Activated naive CD8-positive, alpha-beta T cell treated with anti-CD3 and anti-CD28 coated beads, Interleukin-2, amount 50 U/mL, for 24 hours (primary cell): ENCODE measurements at places on chromosomes 1 and 21.

DNA sequence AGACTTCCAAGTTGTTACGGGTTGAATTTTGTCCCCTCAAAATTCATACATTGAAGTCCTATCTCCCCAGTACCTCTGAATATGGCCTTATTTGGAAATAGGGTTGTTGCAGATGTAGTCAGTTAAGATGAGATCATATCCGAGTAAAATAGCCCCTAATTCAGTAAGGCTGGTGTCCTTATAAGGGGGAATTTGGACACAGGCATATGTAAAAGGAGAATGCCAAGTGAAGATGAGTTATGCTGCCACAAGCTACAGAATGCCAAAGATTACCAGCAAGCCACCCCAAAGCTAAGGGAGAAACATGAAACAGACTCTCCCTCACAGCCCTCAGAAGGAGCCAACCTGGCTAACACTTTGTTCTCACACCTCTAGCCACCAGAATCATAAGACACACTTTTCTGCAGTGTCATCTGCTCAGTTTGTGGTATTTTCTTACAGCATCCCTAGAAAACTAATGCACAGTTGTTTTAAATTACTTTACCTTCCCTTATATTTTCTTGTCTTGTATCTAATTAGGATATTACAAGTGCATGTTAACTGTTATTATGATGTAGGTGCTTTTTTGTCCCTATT, 43.3 kb upstream of the PRDX6 start:
- DNase-seq = no peak

DNA sequence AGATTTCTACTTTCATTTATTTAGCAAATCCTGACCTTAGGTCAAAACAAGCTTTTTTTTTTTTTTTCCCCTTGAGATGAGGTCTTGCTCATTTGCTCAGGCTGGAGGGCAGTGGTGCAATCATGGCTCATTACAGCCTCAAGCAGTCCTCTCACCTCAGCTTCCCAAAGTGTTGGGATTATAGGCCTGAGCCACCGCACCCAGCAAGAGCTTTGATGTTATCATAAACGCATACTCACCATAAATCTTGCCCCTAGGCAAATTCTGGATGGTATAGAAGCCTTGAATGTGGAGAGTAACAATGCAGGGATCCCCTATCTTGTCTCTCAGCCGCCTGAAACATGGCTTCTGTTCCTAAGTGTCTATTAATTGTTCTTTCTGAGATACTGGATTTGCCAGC, 24.8 kb upstream of the CLDN8 start:
- DNase-seq = no peak

- no peak for DNase-seq
Observed at GRCh38 chr1:77103486-77103885, 115.7 kb downstream of the PIGK start.

DNA sequence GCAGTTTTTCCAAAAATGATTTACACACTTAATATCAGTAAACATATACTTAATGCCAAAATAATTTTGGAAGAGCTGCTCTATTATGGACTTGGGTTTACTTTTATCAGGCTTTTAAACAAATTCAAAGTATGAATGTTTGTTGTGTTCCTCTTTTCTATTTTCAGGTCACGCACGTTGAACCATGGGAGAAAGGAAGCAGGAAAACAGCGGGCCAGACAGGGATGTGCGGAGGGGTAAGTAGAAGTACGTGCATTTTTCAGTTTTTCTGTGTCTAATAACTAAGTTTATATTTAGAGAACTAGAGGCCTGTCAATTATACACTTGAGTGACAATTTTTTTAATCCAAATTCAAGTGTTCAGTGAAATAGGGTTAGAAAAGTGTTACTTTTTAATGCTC, 3.4 kb downstream of the PRPF38B start:
- no peak for DNase-seq

DNA sequence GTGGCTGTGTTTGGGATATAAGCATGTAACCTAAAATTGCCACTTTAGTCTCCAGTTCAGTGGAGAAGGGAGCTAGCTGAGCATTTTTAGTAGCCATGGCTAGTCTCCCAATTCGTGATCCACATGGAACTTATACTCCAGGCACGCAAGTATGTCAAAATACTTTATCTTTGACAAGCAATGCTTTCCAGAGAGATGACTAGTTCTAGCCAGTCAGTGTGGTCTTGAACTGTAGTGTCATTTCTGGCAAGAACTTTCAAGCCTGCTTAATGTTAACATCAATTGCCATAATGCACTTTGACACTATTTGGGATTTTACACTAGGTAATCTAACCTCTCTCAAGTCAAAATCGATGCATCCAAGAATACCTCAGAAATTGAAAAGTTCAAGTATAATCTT, 660.0 kb downstream of the PTPRC start:
- no peak for DNase-seq

DNA sequence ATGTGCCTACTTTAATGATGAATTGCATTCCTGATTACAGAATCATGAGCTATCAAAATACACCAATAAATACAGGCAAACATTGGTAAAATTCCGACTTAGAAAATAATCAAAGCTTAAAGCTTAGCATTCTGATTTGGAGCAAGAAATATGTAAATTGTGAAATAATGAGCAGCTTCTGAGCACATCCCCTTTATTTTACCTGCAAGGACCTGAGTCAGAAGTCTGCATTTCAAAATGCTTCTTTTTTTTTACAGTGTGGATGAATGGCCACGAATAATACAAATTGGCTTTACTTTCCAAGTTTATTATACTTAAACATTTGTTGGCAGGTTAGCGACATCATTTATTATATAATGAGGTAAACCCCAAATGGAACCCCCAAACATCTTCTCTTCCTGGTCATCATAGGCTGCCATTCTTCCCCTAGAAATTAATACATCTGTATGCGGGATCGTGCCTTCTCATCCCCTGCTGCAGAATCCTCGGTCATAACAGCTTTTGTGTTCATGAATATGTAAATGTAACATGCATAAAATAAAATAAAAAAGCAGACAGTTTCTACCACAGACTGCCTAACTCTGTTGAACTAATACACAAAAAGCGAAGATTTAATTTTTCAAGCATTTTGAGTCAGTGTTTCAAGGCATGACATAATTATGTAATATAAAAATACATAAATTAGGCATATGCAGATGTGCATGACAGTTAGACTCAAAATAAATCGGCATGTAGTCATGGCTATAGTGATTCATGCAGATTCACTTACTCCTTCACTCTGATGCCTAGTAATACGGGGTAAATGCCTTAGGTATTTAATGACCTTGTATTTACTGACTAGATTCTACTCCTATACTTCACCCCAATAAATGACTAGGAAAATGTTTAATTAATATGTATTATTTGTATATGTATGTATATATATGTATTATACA, 339.7 kb downstream of the USP25 start:
- DNase-seq = no peak

DNA sequence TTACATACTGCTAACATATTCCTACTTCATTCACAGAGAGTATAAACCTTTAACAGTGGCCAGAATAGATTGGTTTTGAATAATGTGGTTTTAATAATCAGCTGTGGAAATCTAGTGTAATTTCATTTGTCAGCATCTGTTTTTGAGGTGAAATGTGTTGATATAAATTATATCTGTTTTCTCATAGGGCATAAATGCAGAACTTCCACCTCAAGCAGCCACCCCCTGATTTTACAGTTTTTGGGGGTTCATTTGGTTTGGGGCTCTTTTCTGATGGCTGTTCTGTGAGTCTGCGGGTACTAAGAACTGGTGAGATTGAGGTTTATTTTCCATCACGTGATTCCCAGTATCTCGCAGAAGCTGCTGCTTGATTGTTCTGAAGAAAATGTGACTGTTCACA, 23.2 kb downstream of the EDARADD start:
- DNase-seq = no peak

GRCh38 chr21:41965461-41966013, 11.7 kb upstream of the C2CD2 start:
- DNase-seq = no peak

- no peak for DNase-seq
Observed at GRCh38 chr21:35091496-35091895, 42.4 kb upstream of the RUNX1 start.

DNA sequence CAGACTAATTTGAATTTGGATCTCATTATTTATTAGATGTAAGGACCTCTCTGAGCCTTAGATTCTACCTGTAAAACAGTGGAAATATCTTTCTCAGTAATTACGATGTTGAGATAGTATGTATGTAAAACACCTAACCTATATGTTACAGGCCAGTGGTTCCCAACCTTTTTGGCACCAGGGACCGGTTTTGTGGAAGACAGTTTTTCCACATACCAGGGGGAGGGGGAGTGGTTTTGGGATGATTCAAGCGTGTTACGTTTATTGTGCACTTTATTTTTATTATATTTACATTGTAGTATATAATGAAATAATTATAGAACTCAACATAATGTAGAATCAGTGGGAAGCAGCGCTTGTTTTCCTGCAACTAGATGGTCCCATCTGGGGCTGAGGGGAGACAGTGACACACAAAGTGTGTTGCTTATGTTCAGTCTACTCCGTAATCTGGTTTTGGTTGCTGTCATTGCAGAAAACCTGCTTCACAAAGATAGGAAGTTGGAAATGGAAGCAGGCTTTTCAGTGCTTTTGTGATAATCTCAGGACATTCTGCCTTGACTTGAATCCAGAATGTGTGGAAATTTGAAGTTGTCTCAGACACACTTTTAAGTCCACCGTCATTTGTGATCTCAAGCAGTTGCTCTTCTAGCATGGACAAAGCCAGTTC, 12.8 kb downstream of the XPR1 start:
- DNase-seq = no peak

GRCh38 chr21:34192646-34193285, 119.4 kb downstream of the MRPS6 start:
- no peak for DNase-seq

DNA sequence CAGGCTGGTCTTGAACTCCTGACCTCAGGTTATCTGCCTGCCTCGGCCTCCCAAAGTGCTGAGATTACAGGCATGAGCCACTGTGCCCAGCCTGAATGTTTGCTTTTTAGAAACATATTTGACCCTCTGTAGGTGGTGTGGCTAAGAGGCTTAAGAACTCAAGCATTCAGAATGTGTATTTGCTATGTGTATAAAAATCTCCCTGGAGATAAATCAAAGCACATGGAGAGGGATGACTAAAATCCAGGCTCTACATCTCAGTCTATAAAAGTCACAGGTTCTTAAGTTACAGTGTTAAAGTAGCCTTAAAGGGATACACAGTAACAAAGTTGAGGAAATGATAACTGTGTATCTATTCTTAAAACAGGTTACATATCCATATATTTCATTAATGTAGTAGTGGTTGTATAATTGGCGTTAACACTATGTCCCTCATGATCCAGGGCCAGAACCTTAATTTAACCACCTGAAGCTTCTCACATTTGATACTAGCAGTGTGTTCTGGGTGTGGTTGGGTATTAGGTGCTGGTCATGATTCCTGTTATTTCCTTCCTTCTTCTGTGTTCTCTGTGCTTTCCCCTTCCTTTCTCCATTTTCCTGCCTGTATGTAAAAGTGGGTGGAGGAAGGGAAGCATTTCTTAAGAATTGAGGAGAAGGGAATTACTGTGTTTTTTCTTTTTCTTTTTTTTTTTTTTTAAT, 16.2 kb downstream of the GIPC2 start:
- DNase-seq = no peak

GRCh38 chr1:192442736-192443135, 125.9 kb downstream of the RGS21 start:
- no peak for DNase-seq

DNA sequence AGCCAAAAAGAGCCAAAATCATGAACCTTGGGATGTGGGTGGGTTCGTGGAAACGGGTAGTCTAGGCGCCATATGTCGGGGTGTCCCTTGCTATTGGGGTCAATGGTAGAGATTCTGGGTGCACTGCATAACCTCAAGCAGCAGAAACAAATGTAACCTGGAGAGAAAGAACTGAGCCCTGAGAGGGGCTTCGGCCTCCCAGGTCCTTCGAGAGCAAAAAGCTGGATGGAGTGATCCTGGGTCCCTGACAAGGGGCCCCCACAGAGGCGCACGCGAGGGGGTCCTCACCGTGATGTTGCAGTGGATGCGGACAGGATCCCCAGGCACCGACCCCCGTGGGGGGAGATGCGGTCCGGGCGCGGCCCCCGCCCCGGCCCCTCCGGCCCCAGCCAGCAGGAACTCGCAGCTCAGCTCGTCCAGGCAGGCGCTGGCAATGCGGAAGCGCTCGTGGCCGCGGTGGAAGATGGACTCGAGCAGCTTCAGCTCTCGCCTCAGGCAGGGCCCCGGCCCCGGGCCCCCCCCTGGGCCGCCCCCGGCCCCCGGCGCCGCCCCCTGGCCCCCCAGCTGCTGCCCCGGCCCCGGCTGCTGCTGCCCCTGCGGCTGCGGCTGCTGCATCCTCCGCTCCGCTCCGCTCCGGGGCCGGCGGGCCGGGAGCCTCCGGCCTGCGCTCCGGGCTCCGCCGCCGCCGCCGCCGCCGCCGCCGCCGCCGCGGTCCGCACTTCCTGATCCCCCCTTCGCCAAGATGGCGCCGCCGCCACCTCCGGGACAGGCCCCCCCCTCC, at the start of gene UBE2Q1:
UBE2Q1 (minus strand) TSS at position 724 of the 781 bp plus-strand sequence; CDS start at position 615, 109 bp downstream.
- peak; percentile 42 for DNase-seq

GRCh38 chr1:40651138-40651857, 14.2 kb downstream of the RIMS3 start:
- DNase-seq = no peak

- DNase-seq = no peak
Observed at GRCh38 chr1:206883876-206884275, 13.4 kb upstream of the IL24 start.

GRCh38 chr1:206923009-206923960, 1.5 kb upstream of the FCMR start:
- DNase-seq = peak; percentile 72

DNA sequence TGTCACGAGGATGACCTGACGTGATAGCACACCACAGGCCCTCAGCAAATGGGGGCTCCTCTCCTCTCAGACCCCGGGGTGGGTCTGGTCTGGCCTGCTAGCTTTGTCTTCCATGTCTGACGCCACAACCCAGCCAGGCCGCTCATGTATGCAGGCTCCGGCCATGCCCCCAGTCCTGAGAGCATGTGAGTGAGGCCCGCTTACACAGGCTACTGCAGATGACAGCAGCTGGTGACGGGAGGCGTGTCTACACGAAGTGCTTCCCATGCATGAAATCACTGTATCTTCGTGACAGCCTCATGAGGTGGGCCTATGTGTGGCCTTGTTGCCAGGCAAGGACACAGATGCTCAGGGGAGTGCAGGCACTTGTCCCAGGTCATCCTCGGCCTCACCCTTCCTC, 16.4 kb downstream of the WNT4 start:
- DNase-seq = no peak

GRCh38 chr1:9202240-9202870, 32.2 kb upstream of the H6PD start:
- DNase-seq = no peak

DNA sequence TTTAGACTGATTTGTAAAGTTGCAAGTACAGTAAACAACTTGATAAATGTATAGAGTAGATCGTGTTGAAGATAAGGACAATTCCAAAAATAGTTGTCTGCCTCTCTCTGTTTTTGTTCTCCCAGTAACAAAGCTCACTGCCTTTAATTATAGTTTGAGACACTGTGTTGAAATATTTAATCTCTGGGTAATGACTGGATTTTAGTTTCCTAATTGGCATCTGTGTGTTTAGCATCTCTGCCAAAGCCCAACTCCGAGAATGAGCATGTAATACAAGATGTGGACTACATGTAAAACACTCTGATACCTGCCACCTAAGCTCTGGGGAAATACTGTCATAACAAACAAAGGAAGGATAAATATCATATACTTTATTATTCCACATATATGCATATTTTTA, 27.7 kb upstream of the SDE2 start:
- DNase-seq = no peak

GRCh38 chr1:89243046-89243445, 29.6 kb downstream of the GBP5 start:
- no peak for DNase-seq

GRCh38 chr1:173414539-173415226, 62.5 kb upstream of the PRDX6 start:
- DNase-seq = no peak
